Activated naive CD4-positive, alpha-beta T cell (primary cell): ENCODE measurements at places on chromosomes 7 and 10.

DNA sequence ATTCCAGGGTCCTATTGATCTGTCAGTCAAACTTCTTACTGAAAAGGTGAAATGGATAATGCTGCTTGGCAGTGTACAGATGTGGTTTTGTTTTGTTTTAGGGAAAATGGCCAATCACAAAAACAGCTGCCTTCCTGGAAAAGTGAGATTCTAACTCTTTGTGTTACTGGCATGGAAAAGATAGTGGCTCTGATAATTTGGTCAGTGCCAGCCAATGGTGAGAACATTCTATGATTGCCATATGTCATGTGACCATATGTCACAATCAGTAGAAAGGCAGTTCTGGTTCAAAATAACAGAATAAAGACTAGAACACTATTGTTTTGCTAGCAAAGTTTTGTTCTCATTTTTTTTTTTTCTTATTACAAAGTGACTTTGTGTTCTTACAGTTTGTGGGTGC, 139.2 kb upstream of the CCDC6 start:
- DNase-seq = no peak

GRCh38 chr7:37141742-37142141, 306.9 kb downstream of the ELMO1 start:
- DNase-seq = no peak

- DNase-seq = no peak
Observed at GRCh38 chr7:124713086-124713485, 52.5 kb downstream of the GPR37 start.

DNA sequence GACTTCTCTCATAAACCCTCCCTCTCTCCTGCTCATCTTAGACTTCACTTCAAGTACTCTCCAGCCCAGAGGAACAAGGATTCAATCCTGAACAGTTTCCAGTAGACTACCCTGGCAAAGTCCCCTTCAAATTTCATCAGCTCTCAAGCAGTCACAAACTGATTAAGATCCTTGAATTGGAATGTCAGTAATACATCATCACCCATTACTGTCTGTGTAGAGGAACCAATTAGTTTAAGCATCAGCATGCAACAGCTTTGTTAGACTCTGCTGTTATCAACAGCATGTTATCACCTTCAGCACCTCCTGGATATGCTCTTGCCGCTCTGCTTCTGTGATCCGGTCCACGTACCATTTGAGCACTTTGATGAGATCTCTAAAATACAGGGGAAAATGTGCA, 307.0 kb upstream of the IMMP2L start:
- no peak for DNase-seq

GRCh38 chr10:14382022-14382421, 51.3 kb upstream of the FRMD4A start:
- DNase-seq = peak; percentile 10

DNA sequence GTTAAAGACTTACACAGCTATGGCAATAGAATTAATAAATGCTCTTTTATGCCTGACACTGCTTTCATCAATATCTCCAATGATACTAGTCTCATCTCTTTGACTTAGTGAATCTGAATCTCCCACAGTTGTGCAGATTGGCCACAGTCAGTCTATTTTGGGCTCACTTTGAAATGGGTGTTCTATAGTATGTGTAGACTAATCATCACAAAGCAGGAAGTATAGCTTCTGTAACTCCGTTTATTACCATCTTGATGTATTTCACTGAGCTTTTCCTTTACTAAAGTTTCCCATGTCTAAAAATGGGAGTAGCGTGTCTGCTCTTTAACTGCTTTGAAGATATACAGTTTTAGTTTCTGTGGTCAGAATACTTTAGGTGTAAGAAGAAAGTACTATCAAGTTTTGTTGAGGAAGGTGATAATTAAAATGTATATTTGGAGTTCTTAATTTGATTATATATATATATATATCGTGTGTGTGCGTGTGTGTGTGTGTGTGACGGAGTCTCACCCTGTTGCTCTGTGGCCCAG, 70.1 kb downstream of the ST7 start:
- DNase-seq = no peak

GRCh38 chr7:127485482-127485881, 93.0 kb upstream of the ZNF800 start:
- no peak for DNase-seq

DNA sequence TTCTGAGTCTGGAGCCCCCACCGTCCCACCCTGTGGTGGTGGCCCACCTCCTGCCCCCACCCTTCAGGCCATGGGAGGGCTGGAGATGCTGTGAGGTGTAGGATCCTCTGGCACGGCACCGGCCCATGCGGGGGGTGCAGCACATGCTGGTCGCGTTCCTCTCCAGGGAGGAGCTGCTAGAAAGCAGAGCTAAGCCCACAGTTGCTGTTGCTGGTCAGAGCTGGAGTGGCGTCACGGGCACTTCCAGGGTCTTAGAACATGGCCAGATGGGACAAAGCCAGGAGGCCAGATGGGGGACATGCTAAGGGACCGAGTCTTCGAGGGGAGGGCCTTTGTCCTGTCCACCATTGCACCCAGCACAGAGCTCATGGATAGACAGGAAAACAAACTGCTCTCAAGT, 21.6 kb downstream of the AGAP3 start:
- no peak for DNase-seq

DNA sequence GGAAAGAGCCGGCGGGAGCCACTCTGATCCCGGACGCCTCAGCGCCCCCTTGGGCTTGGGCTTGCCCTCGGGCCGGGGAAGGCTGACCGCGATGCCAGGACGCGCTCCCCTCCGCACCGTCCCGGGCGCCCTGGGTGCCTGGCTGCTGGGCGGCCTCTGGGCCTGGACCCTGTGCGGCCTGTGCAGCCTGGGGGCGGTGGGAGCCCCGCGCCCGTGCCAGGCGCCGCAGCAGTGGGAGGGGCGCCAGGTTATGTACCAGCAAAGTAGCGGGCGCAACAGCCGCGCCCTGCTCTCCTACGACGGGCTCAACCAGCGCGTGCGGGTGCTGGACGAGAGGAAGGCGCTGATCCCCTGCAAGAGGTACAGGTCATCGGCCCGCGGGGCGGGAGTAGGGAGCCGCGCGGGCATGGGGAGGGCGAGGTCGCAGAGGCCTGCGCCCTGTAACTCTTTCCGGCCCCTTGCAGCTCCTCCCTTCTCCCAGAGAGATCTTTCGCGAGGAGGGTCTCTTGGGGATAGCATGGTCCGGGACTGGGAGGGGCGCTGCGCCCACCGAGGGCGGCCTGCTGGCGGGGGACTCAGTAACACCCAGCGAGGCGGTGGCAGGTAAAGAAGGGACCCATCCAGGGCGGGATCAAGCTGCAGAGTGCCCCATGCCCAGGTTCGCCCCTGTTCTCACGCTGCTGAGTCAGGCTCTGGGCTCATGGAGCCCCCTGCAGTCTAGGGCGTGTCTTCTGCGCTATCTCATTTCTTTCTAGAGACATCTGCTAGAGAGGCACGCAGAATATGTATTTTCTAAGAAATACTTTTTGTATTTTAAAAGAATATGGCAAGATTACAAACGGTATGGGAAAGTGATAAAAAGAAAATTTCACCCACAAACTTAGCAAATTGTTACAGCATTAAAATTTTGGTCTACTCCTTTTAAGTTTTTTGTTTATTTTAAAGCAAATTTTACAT, 687 bp downstream of the EPDR1 start:
- DNase-seq = no peak

DNA sequence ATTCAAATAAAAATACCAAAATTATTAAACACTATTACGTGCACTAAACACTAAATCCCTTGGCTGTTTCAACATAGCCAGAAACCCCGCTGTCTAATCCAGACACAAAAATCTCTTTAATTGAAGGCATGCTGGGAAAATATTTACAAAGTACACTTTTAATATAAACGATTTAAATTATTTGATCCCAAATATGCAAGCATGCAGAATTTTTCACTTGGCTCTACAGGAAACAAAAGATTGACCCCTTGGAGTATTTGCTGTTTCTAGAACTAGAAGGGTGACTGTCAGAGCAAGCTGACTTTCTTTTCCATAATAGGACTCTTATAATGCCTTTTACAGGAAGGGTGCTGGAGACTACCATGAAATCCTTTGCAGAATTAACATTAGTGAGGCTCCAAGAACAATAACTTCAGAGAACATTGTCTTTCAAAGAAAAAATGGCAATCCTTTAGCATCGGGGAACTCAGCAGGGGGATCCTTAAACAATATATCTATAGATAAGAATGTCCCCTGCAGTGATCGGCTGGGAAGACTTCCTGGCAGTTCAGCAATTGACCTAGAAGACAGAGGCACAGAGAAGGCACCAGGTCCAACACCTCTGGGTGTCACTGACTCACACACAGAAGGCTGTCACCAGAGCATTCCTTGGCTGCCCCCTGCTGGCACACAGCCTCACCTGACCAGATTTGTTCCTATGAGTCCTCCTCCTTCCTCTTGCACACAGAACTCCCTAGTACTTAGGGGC, 55.8 kb upstream of the MRLN start:
- peak; percentile 27 for DNase-seq

DNA sequence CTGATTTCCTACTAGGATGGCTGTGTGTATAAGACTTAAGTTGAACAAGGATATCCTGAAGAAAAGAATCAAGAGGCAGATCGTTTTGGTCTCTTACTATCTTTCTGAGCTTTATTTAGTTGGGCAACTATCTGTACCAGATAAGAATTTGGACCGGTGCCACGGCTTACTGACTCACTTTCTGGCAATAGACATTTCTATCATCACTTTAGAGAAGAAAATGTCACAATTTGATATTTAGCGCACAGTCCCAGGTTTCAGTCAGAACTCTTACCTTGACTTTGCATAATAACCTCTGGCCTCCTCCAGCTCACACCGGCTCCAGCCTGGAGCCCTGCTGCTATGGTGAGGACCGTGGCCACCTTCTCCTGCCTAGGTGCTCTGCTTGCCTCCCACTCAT, 218.2 kb upstream of the MDFIC start:
- DNase-seq = no peak
